ENCODE measurements at places on chromosomes 2 and 18. TPM values are rescaled to one million over a fixed set of nuclear protein-coding genes. Genes with fewer than 3 reads are reported as not detected.

Gene AQP12B
- total RNA-seq = not detected

Gene RABL2A
- 16.9 TPM for total RNA-seq

Gene ITGA6
- 73.0 TPM for total RNA-seq

Gene ZNF804A
- total RNA-seq = 0.78 TPM

Gene BMP10
- total RNA-seq = 1.4 TPM

GRCh38 chr2:43255296-43255910, 29.0 kb upstream of the ZFP36L2 start:
- no peaks in the 10 kb centered on the region for H3K27me3 ChIP-seq
- H3K4me1 ChIP-seq = peaks cover 7% of the 10 kb centered on the region
- DNase-seq = no peak
- no peak overlapping the region for H3K27ac ChIP-seq
- no peaks in the 10 kb centered on the region for H3K36me3 ChIP-seq
- H3K4me3 ChIP-seq = no peak overlapping the region

- no peaks in the 10 kb centered on the region for H3K36me3 ChIP-seq
- no peaks in the 10 kb centered on the region for H3K27me3 ChIP-seq
- H3K4me3 ChIP-seq = no peak overlapping the region
- no peaks in the 10 kb centered on the region for H3K4me1 ChIP-seq
Measured at GRCh38 chr18:11789716-11790510, 61.3 kb upstream of the CHMP1B start.

GRCh38 chr2:11250400-11251196, 93.8 kb downstream of the ROCK2 start:
- H3K4me1 ChIP-seq = no peaks in the 10 kb centered on the region
- H3K4me3 ChIP-seq = no peak overlapping the region
- DNase-seq = no peak
- no peak overlapping the region for H3K27ac ChIP-seq
- H3K36me3 ChIP-seq = peaks cover 11% of the 10 kb centered on the region
- no peaks in the 10 kb centered on the region for H3K27me3 ChIP-seq

DNA sequence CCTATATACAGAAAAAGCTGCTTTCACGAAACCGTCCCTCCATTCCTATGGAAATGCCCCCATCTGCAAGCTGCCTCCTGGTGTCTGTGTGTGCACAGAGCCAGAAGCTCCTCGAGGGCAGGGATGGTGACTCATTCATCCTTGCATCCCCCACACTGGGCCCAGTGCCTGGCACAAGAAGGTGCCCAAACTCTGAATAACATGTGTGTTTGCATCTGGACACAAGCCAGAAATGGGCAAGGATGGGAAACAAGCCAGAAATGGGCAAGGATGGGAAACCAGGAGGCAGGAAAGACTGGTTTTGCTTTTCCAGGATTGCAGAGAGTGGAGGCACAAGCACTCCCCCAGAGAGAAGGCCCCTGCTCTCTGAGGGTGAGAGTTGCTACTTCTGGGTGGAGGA, 313.9 kb downstream of the CELF4 start:
- H3K4me3 ChIP-seq = no peak overlapping the region
- H3K27me3 ChIP-seq = peaks cover 40% of the 10 kb centered on the region
- no peaks in the 10 kb centered on the region for H3K4me1 ChIP-seq
- DNase-seq = peak; percentile 34

GRCh38 chr2:223760838-223761502, 76.4 kb downstream of the AP1S3 start:
- peak overlapping the region; percentile 61 for H3K27ac ChIP-seq
- H3K4me1 ChIP-seq = peaks cover 3% of the 10 kb centered on the region
- no peaks in the 10 kb centered on the region for H3K27me3 ChIP-seq
- no peaks in the 10 kb centered on the region for H3K36me3 ChIP-seq

GRCh38 chr2:85269959-85270358, 57.8 kb downstream of the TGOLN2 start:
- H3K4me3 ChIP-seq = no peak overlapping the region
- H3K27ac ChIP-seq = peak overlapping the region; percentile 25
- H3K27me3 ChIP-seq = no peaks in the 10 kb centered on the region
- peaks cover 35% of the 10 kb centered on the region for H3K4me1 ChIP-seq

DNA sequence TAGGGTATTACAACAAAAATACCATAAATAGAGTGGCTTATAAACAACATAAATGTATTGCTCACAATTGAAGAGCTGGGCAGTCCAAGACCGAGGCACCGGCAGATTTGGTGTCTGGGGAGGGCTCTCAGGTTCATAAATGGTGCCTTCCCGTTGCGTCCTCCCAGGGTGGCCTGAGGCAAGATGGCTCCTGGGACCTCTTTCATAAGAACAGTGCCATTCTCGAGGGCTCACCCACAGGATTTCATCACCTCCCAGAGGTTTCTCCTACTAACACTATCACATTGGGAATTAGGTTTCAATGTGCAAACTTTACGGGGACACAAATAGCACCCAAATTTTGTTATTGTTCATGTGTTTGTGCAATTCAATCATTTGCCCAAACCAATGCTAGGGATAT, 793.5 kb upstream of the HS6ST1 start:
- DNase-seq = no peak
- H3K36me3 ChIP-seq = no peaks in the 10 kb centered on the region
- H3K27me3 ChIP-seq = no peaks in the 10 kb centered on the region
- H3K27ac ChIP-seq = no peak overlapping the region

DNA sequence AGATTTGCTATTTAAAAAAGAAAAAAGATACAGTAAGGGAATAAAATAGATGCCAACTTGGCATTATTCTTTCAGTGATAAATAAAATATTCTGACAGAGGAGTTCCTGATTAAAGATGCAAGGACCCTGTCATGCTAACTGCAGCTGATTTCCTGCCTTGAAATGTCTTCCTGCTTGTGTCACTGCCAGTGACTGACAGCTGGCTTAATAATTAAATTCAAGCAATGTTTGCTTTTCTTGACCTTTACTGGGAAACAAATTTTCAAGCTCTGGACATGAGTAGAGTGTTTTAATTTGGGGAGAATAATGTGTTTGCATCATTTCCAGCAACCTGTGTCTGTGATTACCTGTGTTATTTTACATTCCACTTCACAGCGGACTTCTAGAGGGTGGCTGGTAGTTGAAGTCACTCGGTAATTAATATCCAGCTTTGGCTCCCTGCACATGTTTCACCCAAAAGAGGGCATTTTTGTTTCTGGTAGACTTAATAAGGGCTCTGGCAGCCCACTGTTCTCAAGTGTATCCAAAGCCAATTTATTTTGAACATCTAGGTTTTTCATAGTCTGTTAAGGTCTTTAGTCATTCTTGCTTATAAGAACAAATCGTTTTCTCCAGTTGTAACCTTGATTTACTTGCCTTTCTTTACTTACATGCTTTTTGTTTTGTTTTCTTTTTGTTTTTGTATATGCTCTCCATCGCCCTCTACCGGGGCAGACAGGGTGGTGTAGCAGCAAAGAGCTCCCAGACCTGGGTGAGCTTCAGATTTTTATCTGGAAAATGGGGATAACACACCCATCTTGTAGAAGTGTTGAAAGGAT, 48.5 kb upstream of the PROKR1 start:
- no peak overlapping the region for H3K4me3 ChIP-seq
- no peaks in the 10 kb centered on the region for H3K36me3 ChIP-seq
- no peak overlapping the region for H3K27ac ChIP-seq
- H3K4me1 ChIP-seq = peaks cover 7% of the 10 kb centered on the region
- DNase-seq = peak; percentile 67

DNA sequence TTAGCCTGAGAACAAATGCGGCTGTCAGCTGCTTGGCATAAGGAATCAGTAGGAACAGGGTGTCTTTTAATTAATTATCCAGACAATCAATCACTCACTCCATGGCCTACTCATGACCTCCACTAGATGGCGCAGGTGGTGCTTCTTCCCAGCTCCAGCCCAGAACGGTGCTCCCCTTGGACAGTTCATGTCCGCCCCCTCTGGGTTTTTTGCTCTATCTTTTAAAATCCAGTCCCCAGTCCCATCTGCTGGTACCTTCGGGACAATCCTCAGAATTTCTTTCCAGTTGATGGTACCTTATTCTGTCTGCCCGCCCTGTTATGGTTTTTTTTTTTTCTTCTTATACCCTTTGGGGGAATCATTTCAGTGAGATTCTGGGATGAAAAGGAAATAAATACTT, 99.8 kb downstream of the CACNB4 start:
- H3K4me3 ChIP-seq = no peak overlapping the region
- peaks cover 4% of the 10 kb centered on the region for H3K4me1 ChIP-seq
- peak; percentile 65 for DNase-seq
- H3K27me3 ChIP-seq = no peaks in the 10 kb centered on the region

- peak overlapping the region; percentile 3 for H3K4me3 ChIP-seq
- H3K36me3 ChIP-seq = no peaks in the 10 kb centered on the region
- H3K4me1 ChIP-seq = peaks cover 16% of the 10 kb centered on the region
- peak overlapping the region; percentile 42 for H3K27ac ChIP-seq
- H3K27me3 ChIP-seq = no peaks in the 10 kb centered on the region
Measured at GRCh38 chr2:437756-438393, 150.0 kb upstream of the ALKAL2 start.

DNA sequence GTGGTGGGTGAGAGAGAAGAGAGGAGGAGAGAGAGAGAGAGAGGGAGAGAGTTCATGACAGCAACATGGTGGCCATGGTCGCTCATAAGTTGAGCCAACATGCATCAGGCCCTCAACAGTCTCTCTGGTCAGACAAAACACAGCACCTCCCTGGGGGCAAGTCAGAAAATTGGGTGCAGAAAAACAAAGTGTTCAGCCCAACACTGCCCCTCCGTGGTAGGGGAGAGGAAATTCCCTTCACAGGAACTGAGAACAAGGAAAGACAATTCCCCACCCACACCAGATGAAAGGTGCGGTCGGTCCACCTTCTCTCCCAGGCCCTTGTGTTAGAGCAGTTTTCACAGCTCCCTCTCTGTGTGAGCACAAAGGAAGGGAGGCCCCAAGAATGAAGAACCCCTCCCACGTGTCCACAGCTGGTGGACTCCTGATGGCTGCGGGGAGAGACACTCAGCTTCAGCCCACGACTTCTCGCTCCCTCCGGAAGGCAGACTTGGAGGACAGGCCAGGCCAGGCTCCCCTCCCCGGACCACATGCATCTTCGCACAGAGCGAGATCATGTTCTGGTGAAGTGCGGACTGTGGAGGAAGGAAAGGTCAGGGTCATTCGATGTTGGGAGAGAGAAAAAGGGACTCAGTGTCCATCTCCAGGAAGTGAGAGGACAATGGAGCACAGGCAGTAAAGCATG, 181.7 kb downstream of the ANAPC1 start:
- no peaks in the 10 kb centered on the region for H3K36me3 ChIP-seq
- H3K27ac ChIP-seq = no peak overlapping the region
- no peak for DNase-seq
- H3K27me3 ChIP-seq = no peaks in the 10 kb centered on the region
- H3K4me3 ChIP-seq = no peak overlapping the region
- H3K4me1 ChIP-seq = peaks cover 35% of the 10 kb centered on the region

GRCh38 chr2:57842531-57842930, 204.1 kb upstream of the VRK2 start:
- H3K4me1 ChIP-seq = no peaks in the 10 kb centered on the region
- no peak overlapping the region for H3K4me3 ChIP-seq
- no peak overlapping the region for H3K27ac ChIP-seq
